Stimulated activated CD4-positive, alpha-beta T cell treated with anti-CD3 and anti-CD28 coated beads, Interleukin-4, amount 100 ng/mL, for 4 hours (primary cell): ENCODE measurements at places on chromosomes 7 and 10.

DNA sequence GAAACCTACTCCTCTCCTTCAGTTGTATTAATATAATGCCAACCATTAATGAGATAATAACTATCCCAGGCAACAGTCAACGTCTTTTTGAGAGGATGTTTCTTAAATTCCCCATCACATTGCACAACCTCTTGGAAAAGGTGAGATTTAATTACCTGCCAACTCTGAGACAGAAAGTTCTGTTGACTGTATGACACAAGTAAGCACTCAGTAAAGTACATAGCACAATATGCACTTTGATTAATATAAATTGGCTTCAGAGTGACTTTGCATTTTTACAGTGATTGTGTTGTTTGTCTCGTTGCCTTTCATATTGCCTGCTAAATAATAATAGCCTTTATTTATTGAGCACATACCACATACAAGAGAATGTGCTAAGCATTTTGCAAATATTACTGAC is 46.7 kb downstream of the CAV1 start:
- DNase-seq: no peak

DNA sequence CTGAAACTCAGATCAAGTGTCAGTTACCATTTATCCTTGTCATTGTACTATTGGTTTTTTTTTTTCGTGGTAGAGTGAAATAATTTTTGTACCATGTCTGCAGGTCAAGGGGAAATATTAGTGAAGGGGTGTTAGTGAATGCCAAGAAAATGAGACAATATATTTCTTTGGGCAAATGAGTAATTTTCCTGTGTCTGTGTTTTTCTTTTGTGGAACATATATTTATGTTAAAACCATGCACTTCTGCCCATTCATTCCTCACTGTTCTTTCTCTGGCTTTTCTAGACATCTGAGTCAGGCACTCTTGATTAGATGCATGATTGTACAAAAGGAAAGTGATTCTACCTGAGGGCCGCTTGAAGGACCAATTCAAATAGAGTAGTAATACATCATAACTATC is 161.6 kb downstream of the BICC1 start:
- no peak for DNase-seq

GRCh38 chr10:77864151-77864851 is 62.3 kb downstream of the DLG5 start:
- DNase-seq: no peak

DNA sequence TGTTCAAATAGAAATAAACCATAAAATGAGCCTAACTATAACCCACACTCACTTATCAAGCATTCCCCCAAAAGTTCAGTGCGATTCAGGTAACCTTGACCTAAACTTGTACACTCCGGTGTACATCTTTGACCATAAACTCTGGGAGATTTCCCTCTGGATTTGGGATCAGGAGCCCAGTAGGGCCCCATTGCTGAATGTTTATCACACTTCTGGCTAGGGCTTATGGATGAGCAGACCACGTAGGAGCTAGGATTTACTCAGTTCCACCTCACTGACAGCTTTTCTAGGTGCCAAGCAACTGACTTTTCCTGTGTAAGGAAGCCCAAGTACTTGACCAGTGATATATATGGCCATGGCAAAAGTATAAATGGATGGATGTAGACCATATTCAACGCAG is 113.7 kb downstream of the SVOPL start:
- no peak for DNase-seq

DNA sequence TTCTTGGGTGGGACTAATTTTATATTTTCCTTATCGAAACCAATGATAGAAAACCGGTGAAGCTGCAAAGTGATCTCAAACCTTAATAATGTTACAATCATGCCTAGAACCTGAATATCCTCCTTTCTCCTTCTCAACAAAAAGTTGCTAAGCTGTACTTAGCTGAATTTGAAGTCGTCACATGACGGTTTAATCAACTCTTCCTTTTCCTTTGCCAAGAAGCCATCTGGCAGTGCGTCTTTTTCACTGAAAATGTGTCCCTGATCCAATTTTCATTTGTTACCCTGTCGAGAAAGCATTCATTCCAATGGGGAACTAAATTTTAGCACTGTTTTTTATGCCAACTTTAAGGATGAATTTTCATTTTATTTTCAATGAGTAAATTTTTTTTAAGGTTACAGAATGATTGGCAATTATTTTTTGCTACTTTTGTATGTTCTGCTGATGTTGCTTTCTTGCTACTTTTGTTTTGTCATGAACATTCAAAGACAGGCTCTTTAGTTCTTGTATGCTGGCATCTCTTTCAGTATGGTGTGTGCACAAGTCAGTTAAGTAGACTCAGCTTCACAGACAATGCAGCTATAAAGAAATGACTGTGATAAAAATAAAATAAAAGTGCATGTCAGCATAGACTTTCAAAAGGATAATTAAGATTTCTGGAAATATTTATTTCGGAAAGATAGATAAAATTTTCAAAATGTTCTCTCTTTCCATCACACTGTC is 980.0 kb downstream of the DNAJB9 start:
- DNase-seq: no peak

GRCh38 chr10:94138391-94138790 is 144.7 kb downstream of the PLCE1 start:
- DNase-seq: no peak

GRCh38 chr10:61779950-61780659 is 117.4 kb downstream of the CABCOCO1 start:
- no peak for DNase-seq

DNA sequence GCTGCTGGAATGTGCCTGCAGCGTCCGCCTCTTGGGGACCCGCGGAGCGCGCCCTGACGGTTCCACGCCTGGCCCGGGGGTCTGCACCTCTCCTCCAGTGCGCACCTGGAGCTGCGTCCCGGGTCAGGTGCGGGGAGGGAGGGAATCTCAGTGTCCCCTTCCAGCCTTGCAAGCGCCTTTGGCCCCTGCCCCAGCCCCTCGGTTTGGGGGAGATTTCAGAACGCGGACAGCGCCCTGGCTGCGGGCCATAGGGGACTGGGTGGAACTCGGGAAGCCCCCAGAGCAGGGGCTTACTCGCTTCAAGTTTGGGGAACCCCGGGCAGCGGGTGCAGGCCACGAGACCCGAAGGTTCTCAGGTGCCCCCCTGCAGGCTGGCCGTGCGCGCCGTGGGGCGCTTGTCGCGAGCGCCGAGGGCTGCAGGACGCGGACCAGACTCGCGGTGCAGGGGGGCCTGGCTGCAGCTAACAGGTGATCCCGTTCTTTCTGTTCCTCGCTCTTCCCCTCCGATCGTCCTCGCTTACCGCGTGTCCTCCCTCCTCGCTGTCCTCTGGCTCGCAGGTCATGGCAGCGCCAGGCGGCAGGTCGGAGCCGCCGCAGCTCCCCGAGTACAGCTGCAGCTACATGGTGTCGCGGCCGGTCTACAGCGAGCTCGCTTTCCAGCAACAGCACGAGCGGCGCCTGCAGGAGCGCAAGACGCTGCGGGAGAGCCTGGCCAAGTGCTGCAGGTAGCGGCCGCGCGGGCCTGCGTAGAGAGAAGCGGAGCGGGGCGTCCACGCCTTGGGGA is 645 bp downstream of the SLC26A4 start:
- DNase-seq: peak; percentile 26

- no peak for DNase-seq
These were observed 478.3 kb downstream of the DNAJB6 start for GRCh38 chr7:157814931-157815705.

- no peak for DNase-seq
These were observed 881 bp upstream of the SSBP1 start for GRCh38 chr7:141737118-141737835.

DNA sequence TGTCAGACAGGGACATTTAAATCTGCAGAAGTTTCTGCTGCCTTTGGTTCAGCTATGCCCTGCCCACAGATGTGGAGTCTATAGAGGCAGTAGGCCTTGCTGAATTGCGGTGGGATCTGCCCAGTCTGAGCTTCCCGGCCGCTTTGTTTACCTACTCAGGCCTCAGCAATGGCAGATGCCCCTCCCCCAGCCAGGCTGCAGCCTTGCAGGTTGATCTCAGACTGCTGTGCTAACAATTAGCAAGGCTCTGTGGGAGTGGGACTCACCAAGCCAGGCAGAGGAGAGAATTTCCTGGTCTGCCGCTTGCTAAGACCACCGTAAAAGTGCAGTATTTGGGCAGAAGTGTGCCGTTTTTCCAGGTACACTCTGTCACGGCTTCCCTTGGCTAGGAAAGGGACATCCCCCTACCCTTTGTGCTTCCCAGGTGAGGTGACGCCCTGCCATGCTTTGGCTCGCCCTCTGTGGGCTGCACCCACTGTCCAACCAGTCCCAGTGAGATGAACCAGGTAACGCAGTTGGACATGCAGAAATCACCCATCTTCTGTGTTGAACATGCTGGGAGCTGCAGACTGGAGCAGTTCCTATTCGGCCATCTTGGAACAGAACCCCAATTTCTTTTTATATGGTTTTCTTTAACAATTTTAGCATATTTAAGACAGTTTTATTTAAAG is 28.4 kb upstream of the VWDE start:
- DNase-seq: no peak

DNA sequence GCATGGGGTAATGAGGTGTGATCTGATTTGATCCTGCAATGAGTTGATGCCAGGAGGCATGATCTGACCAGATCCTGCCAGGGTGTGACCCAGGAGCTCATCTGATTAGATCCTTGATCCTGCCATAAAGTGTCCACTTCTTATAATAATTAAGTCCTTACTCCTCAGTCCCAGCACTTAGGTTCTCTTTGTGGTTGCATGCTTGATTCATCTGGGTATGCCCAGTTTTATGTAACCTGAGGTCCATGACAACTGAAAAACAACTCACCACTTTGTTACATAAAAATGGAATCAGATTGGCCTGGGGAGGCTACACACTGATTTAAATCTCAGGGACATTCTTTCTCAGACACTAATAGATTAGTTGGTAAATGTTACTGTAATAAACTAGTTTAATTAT is 19.1 kb downstream of the ACADSB start:
- DNase-seq: no peak

GRCh38 chr10:78749200-78749599 is 319.6 kb upstream of the ZMIZ1 start:
- DNase-seq: no peak

DNA sequence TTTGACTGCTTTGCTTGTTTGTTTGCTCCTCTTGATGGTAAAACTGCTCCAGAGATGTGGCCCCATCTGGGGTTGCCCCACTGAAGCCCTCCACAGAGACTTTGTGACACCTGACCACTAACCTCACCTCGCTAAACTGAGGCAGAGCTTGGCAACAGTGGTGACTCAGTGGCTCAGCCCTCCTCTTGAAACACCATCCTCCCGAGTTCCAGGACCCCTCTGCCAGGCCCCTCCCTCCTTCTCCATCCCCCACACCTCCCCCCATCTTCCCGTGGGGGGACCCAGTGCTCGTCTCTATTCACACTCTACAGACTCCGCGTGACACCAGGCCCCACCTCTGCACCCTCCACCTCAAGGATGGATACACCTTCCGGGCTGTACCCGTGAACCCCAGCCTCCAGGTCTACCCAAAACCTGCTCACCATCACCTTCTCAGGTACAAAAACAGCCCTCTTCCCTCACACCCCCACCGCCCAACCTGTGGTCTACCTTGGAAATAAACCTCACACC is 19.0 kb upstream of the RET start:
- DNase-seq: no peak

- no peak for DNase-seq
These were observed 62.6 kb downstream of the CLIP2 start for GRCh38 chr7:74351836-74352235.

DNA sequence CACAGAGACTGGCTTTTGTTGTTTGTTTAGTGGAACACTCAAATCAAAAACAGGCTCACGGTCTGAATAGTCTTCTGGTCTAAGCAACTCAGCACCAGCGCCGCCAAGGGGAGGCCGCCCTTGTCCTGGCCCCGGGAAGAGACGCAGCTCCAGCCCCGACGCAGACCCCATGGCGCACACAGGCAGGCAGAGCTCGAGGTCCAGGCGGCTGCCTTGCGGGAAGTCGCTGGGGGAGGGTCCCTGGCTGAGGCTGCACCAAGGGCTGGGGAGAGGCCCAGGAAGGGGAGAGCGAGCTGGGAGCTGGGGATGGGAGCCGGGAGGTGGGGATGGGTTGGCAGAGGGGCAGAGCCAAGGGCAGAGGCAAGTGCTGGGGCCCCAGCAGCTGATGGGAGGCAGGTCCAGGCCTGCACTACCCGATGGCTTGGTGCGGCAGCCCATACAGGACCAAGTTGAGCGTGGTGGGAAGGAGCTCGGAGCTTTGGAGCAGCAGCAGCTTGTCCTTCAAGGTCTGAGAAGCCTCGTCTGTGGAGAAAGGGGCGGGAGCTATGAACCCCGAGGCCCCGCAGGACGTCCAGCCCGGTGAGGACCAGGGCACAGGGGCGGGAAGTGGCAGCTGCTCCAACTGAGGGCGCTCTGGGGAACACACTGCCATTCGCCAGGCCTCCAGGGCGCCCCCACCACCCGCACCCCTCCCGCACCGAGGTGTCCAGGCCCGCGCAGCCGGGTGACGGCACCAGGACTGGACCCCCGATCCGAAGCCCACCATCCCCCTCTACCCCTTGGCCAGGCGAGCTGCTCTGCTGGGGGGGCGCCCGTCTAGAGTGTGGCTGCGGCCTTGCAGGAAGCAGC is 22.7 kb upstream of the NKX6-2 start:
- no peak for DNase-seq

DNA sequence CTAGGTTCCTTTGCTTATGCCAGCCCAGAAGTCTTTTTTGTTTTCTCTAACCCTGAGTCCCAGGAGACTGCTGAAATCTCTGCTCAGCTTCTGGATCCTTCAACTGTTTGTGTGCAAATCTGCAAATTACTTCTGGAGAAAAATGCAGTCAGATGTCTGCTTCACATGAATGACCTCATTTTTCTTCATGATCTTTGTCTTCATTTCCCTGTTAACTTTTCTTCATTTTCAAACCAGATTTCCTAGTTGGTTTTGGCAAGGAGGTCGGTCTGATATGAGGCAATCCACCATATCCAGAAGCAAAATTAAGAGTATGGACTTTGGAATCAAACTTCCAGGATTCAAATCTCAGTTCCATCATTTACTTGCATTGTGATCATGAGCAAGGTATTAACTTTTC is 66.8 kb downstream of the ZNF503 start:
- no peak for DNase-seq

DNA sequence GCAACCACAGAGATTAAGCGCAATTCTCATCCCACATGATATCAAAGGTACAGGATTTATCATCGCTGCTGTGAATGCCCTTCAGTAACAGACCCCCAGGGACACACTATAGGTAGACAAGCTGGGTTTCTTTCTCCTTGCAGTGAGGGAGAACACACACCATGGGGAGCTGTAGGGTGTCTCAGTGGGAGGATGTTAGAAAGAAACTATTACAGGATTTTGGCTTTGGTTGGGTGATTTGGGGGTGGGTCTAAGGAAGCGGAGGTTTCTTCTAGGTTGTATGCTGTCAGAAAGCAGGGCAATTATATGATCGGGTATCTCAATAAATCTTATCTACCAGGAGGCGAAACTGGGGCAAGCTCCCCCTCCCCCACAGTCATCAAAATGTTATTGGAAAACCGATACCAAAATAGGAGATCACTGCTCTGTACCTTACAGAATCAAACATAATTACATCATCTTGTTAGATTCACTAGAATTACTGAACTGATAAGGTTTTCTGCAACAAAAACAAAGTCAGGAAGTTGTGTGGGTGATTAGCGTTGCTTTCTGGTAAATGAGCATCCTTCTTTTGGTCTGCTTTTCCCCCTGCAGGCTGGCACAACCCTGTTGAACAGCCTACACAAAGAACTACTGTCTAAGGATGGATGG is 209.7 kb downstream of the TEX36 start:
- DNase-seq: no peak
